ENCODE measurements at places on chromosomes 2 and 18. TPM values are rescaled to one million over a fixed set of nuclear protein-coding genes. Genes with fewer than 3 reads are reported as not detected.
A peak's percentile ranks its signal among the peaks of the same experiment; 100 is the strongest.

GRCh38 chr2:232779934-232780333 lies 3.6 kb upstream of the KCNJ13 start:
- no peak overlapping the region for H3K27ac ChIP-seq
- no peaks in the 10 kb centered on the region for H3K27me3 ChIP-seq
- peaks cover 6% of the 10 kb centered on the region for H3K4me1 ChIP-seq
- H3K4me3 ChIP-seq, result no peak overlapping the region

Gene NOSTRIN
- total RNA-seq, result not detected

Gene PRKAG3
- total RNA-seq, result not detected

DNA sequence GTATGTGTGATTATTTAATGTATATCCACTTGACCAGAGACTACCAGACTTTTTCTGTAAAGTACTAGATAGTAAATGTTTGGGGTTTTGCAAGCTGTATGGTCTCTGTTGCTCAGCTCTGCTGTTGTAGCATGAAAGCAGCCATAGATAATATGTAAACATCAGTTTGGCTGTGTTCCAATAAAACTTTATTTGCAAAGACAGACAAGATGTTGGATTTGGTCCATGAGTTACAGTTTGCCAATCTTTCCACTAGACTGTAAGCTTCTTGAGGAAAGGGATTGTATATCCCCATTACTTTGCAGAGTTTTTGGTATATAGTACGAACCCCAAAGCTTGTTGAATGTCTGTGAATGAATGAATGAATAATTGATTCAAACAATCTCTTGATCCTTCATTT lies 17.2 kb downstream of the REL start:
- H3K27ac ChIP-seq, result peak overlapping the region; percentile 95
- H3K4me1 ChIP-seq, result peaks cover 48% of the 10 kb centered on the region
- no peak for DNase-seq
- peaks cover 63% of the 10 kb centered on the region for H3K36me3 ChIP-seq
- peak overlapping the region; percentile 26 for H3K4me3 ChIP-seq

Gene APCDD1
- total RNA-seq, result not detected

DNA sequence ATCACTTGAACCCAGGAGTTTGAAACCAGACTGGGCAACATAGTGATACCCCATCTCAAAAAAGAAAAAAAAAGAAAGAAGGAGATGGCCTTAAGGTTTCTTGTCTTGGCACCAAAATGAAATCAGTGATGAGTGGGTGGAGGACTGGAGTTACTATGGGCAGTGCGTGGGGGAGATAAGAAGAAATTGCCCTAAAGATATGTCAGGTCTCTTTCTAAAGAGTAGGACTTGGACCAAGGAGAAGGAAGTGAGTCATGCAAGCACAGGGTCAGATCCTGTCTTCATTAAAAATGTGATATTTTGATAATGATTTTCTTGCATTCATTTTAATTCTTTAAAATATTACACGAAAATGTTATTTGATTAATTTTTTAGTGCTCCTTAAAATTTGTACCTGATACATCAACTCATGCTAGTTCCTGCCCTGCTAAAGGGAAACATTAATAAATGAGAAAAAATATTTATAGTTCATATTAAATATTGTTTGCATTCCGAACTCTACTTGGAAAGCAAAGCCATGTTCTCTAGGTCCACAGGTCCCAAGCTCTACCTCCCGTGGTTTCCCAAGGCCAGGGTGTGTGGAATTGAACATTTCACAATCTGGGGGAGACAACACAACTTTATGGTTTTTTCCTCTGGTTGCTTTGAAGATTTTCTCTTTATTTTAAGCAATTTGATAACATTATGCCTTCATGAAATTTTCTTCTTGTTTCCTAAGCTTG lies 62.6 kb upstream of the CTLA4 start:
- peak overlapping the region; percentile 79 for H3K27ac ChIP-seq
- H3K4me1 ChIP-seq, result peaks cover 70% of the 10 kb centered on the region
- no peak for DNase-seq
- peaks cover 38% of the 10 kb centered on the region for H3K36me3 ChIP-seq
- H3K27me3 ChIP-seq, result no peaks in the 10 kb centered on the region

Gene CFC1
- not detected for total RNA-seq

Gene CNOT9
- total RNA-seq, result 131 TPM

DNA sequence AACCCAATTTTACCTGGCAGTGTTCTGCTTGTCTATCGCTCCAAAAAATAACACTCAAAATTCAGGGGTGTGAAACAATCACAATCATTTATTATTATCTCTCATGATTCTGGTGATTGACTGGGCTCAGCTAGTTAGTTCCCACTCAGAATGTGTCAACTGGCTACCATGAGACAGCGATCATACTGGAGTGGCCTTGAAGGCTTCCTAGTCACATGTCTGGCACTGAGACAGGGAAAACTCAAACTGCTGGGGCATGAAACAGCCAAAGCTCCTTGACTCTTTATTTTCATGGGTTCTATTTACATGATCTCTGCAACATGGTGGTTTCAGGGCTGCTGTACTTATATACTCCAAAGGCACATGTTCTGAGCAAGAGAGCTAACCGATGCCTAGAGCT lies 6.2 kb upstream of the ANXA4 start:
- H3K36me3 ChIP-seq, result no peaks in the 10 kb centered on the region
- no peaks in the 10 kb centered on the region for H3K4me1 ChIP-seq
- DNase-seq, result no peak
- no peaks in the 10 kb centered on the region for H3K27me3 ChIP-seq
- H3K4me3 ChIP-seq, result no peak overlapping the region

GRCh38 chr2:223026357-223027110 lies 25.5 kb upstream of the KCNE4 start:
- H3K4me3 ChIP-seq, result no peak overlapping the region
- no peaks in the 10 kb centered on the region for H3K36me3 ChIP-seq
- H3K27me3 ChIP-seq, result peaks cover 4% of the 10 kb centered on the region
- no peak overlapping the region for H3K27ac ChIP-seq

Gene KCNJ3
- total RNA-seq, result not detected

Gene DPYSL5
- not detected for total RNA-seq

- H3K4me1 ChIP-seq, result no peaks in the 10 kb centered on the region
- no peaks in the 10 kb centered on the region for H3K27me3 ChIP-seq
- no peak overlapping the region for H3K27ac ChIP-seq
- no peaks in the 10 kb centered on the region for H3K36me3 ChIP-seq
- no peak overlapping the region for H3K4me3 ChIP-seq
Observed at GRCh38 chr2:18299423-18300212, 260.8 kb downstream of the RDH14 start.

GRCh38 chr2:222358876-222359275 lies 60.1 kb upstream of the PAX3 start:
- no peaks in the 10 kb centered on the region for H3K4me1 ChIP-seq
- H3K27me3 ChIP-seq, result peaks cover 12% of the 10 kb centered on the region
- H3K27ac ChIP-seq, result no peak overlapping the region
- H3K36me3 ChIP-seq, result no peaks in the 10 kb centered on the region

DNA sequence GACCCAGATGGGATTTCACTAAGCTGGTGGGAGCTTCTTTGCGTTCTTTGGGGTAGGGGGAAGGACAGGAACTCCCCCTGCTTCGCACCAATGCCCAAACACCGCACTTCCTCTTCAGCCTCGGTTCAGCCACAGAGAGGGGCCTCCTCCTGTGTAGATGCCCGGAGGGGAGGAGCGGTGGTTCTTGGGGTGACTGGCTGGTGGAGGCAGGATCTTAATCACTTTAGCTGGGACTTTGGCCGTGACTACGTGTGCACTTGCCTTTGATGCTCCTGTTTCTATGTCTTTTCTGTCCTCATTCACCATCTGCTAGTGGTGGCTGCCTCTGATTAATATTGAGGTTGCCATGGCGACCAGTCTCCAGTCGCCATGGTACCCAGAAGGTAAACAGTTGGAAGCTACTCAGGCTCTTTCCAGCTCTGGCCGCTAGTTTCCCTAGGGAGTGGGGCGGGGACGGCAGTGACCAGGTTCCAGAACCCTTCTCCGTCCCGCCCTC lies 1.9 kb downstream of the CNGA3 start:
- peaks cover 2% of the 10 kb centered on the region for H3K36me3 ChIP-seq
- peaks cover 6% of the 10 kb centered on the region for H3K4me1 ChIP-seq
- no peak overlapping the region for H3K27ac ChIP-seq
- DNase-seq, result no peak
- H3K4me3 ChIP-seq, result no peak overlapping the region
- peaks cover 75% of the 10 kb centered on the region for H3K27me3 ChIP-seq

DNA sequence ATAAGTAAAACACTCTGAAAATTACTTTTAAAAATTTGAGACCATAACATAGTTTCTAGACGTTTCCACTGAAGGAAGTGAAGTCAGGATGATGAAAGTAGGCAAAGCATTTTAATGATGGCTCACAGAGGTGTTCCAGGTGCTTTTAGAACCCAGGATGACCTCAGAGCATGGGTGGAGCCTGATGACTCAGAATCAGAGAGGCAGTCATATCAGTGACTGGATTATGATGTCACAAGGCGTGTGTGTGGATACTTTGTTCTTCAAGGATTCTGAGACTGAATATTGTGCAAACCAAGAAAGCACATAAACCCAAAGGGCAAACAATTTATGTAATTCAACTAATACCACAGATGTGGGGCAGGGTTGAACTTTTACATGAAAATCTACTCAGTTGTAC lies 208.0 kb upstream of the FBXO11 start:
- H3K4me1 ChIP-seq, result peaks cover 29% of the 10 kb centered on the region
- no peaks in the 10 kb centered on the region for H3K36me3 ChIP-seq
- H3K27me3 ChIP-seq, result no peaks in the 10 kb centered on the region
- peak; percentile 49 for DNase-seq

Gene ARHGAP28
- total RNA-seq, result not detected

Gene GPR45
- total RNA-seq, result not detected

- no peak overlapping the region for H3K27ac ChIP-seq
- no peaks in the 10 kb centered on the region for H3K36me3 ChIP-seq
- H3K27me3 ChIP-seq, result no peaks in the 10 kb centered on the region
- no peaks in the 10 kb centered on the region for H3K4me1 ChIP-seq
Observed at GRCh38 chr18:64017870-64018269, 48.0 kb downstream of the SERPINB8 start.

- no peak overlapping the region for H3K4me3 ChIP-seq
- peaks cover 8% of the 10 kb centered on the region for H3K36me3 ChIP-seq
- H3K27ac ChIP-seq, result no peak overlapping the region
- no peak for DNase-seq
- no peaks in the 10 kb centered on the region for H3K27me3 ChIP-seq
Observed at GRCh38 chr2:69667805-69668382, 24.4 kb upstream of the AAK1 start.

DNA sequence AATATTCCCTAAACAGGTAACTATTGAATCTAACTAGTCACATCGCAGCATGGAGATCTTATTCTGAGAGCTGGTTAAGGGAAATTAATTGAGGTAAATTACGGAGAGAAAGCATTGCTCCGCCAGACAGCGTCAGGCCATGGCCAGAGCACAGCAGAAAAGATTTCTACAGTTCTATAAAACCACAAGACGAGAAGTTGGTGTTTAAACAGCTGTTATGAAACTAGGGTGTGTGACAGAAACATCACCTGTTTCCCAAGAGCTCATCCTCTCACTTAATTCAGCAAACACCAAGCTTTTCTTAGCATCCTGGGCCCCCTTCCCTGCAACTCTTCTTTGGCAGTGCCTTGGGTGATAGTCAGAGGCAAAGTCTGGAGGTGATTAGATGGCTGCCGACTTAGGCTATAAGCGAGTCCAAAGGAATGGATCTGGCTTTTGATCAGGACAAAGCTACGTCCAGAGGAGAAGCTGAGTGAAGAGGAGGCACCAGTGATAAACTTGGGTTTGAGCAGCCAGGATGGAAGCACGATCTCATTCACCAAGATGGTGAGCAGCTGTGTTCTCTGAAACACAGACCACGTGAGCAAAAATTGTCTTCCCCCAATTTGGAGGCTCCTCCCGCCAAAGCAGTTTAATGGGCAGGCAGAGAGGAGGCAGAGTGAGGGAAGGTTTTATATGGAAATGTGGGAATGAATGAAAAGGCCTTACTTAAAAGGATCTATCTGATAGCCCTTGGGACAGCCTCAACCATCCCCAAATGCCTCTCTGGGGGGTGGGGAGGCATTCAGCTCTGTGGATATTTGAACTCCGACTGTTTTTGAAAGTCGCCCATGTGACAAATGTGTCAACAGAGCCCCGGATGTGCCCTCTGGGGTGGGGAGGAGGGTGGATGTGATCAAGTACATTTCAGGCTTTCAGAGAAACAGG lies 57.8 kb downstream of the PKDCC start:
- H3K4me1 ChIP-seq, result peaks cover 23% of the 10 kb centered on the region
- no peak overlapping the region for H3K4me3 ChIP-seq
- peaks cover 2% of the 10 kb centered on the region for H3K36me3 ChIP-seq
- H3K27me3 ChIP-seq, result no peaks in the 10 kb centered on the region
- no peak overlapping the region for H3K27ac ChIP-seq

GRCh38 chr2:219269362-219270054 lies 9.7 kb upstream of the DNAJB2 start:
- no peak overlapping the region for H3K4me3 ChIP-seq
- H3K27me3 ChIP-seq, result no peaks in the 10 kb centered on the region
- no peaks in the 10 kb centered on the region for H3K36me3 ChIP-seq

DNA sequence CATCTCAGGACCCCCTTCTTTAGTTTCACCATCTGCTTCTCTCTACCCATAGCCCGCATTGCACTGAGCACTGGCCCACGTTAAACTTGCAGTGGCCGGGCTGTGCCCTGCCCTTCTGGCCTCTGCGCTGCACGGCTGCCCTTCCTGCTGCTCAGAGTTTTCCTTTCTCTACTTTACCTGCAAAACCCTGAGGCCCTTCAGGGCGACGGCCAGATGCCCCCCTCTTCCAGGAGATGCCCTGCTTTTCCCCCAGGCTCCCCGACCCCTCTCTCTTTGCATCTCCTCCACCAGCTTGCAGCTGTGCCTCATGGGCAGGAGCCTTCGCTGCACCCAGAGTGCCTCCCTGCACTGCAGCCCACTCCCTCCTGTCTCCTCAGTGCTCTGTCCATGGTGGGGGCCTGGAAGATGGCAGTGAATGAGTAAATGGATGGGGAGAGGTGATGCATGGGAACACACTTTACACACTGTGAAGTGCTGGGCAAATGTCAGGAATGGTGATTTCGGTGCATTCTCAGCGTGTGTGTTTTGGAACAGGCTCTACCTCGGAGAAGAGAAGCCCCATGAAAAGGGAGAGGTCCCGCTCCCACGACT lies 53.8 kb downstream of the NTSR2 start:
- H3K36me3 ChIP-seq, result no peaks in the 10 kb centered on the region
- H3K27ac ChIP-seq, result no peak overlapping the region
- no peaks in the 10 kb centered on the region for H3K4me1 ChIP-seq
- no peaks in the 10 kb centered on the region for H3K27me3 ChIP-seq
- H3K4me3 ChIP-seq, result no peak overlapping the region

Gene POTEC
- not detected for total RNA-seq

Gene KCNF1
- total RNA-seq, result not detected

Gene ELOA2
- not detected for total RNA-seq

Data from activated naive CD8-positive, alpha-beta T cell treated with anti-CD3 and anti-CD28 coated beads for 36 hours (primary cell).